ENCODE measurements at places on chromosomes 7 and 10. TPM values are rescaled to one million over a fixed set of nuclear protein-coding genes. Genes with fewer than 3 reads are reported as not detected.

PRR15 gene
- total RNA-seq, result not detected

DNA sequence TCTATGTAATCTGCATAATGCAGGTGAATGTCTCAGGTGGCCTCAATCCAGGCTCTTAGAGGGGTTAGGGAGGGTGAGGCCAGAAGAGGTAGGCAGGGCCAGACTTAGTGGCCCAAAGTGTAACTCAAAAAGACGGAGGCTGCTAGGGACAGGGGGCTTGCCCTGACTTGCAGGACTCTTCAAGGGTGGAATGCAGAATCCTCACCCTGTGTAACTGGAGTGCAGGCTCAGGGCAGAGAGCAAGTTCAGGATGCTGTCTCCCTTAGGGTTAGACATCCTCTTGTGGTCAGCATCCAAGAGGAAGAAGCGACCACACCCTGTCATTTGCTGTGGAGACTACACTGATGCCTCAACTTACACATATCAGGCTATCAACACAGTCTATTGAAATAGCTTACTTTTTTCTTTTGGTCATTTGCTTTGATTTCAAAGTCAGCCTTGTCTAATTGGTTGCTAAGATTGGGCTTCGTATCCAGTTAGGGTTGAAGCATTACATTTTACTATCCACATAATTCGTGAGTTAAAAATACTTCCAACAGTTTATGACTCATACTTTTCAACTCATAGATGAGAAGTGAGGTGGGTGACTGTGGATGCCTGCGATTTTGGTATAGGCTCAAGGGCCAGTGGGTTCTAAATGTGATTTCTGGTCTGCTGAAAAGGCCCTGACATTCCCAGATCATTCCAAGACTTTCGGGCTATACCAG is 563.6 kb downstream of the SUGCT start:
- DNase-seq, result no peak
- no peaks in the 10 kb centered on the region for H3K27me3 ChIP-seq
- H3K4me3 ChIP-seq, result no peak overlapping the region

DNA sequence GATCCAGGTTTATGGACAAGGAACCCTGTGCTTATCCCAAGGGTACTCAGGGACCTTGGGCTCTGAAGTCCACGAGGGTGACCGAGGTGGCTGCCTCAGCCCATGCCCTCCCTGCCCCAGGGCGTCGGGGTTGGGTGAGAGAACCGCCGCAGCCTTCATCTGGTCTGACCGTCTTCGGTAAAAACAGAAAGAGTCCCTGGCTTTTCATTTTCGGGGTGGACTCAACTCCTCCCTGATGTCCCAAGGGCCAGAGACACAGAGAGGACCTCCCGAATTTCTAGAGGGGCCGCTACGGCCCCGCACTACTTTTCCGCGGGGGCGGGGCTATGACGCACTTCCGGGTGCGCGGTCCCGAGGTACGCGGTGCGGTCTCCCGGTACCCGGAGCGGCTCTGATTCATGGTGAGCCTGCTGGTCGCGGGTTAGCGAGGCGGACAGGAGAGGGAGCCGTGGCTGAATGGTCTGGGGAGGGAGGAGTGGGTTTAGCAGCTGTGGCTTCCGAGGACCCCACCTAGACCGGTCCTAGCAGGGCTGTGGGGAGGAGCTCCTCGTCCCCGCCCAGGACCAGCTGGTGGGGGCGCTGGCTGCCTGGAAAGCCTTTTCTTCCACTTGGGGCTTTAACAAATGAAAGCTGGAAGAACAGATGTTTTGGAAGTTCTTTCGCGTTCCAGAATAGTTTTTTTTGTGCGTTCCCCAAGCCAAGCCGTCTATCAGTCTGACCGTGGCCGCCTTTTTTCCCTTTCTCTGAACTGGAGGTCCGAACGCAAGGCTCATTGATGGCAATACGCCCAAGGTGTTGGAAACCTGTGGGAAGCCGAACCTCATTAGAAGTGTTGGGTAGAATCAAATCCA is at the start of gene ZSCAN21:
TSS of gene ZSCAN21 (plus strand) at position 334 of the 851 bp plus-strand sequence. CDS start 7,233 bp downstream, outside the sequence.
- peak within 1 kb of the TSS; percentile 82 for H3K4me3 ChIP-seq
- peaks cover 5% of the 10 kb centered on the region for H3K36me3 ChIP-seq
- H3K27ac ChIP-seq, result peak within 1 kb of the TSS; percentile 95
- H3K4me1 ChIP-seq, result peaks cover 31% of the 10 kb centered on the region
- no peaks in the 10 kb centered on the region for H3K27me3 ChIP-seq

CYP26C1 gene
- not detected for total RNA-seq

DNA sequence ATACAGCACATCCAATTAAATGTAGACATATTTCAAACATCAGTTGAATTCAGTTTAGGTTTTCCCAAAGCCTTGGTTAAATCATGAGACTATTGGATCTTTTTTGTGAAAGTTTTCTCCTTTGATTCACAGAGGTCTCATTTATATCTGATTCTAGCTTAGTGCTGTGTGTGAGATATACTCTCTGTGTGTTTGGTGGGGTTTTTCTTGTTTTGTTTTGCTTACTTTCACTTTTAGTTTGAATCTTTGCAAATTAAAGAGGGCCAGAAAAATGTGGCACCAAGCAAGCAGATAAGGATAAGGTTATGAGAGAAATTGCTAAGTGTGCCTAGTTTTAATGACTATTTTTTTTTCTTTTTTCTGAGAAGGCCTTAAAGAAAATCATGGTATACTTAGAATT is 12.6 kb upstream of the OR6B1 start:
- DNase-seq, result no peak
- H3K4me1 ChIP-seq, result peaks cover 9% of the 10 kb centered on the region
- H3K36me3 ChIP-seq, result no peaks in the 10 kb centered on the region

GRCh38 chr10:5751601-5752253 is 61.5 kb downstream of the GDI2 start:
- H3K4me3 ChIP-seq, result no peak overlapping the region
- no peaks in the 10 kb centered on the region for H3K27me3 ChIP-seq
- no peaks in the 10 kb centered on the region for H3K4me1 ChIP-seq
- no peak for DNase-seq

- H3K4me3 ChIP-seq, result no peak overlapping the region
- no peaks in the 10 kb centered on the region for H3K27me3 ChIP-seq
- DNase-seq, result no peak
- H3K4me1 ChIP-seq, result no peaks in the 10 kb centered on the region
These were observed 35.4 kb downstream of the CROT start for GRCh38 chr7:87380905-87381304.

GRCh38 chr10:110398419-110399105 is 93.8 kb upstream of the SMNDC1 start:
- H3K36me3 ChIP-seq, result no peaks in the 10 kb centered on the region
- no peak for DNase-seq
- H3K27me3 ChIP-seq, result no peaks in the 10 kb centered on the region
- peaks cover 27% of the 10 kb centered on the region for H3K4me1 ChIP-seq

C10orf67 gene
- total RNA-seq, result 0.36 TPM

GRCh38 chr10:93028883-93029282 is 31.7 kb upstream of the CYP26C1 start:
- no peak overlapping the region for H3K27ac ChIP-seq
- H3K27me3 ChIP-seq, result no peaks in the 10 kb centered on the region
- H3K36me3 ChIP-seq, result peaks cover 14% of the 10 kb centered on the region
- H3K4me1 ChIP-seq, result peaks cover 4% of the 10 kb centered on the region

GRCh38 chr7:152523916-152524315 is 88.1 kb upstream of the KMT2C start:
- no peaks in the 10 kb centered on the region for H3K36me3 ChIP-seq
- no peak overlapping the region for H3K4me3 ChIP-seq
- no peak overlapping the region for H3K27ac ChIP-seq
- no peaks in the 10 kb centered on the region for H3K27me3 ChIP-seq

DNA sequence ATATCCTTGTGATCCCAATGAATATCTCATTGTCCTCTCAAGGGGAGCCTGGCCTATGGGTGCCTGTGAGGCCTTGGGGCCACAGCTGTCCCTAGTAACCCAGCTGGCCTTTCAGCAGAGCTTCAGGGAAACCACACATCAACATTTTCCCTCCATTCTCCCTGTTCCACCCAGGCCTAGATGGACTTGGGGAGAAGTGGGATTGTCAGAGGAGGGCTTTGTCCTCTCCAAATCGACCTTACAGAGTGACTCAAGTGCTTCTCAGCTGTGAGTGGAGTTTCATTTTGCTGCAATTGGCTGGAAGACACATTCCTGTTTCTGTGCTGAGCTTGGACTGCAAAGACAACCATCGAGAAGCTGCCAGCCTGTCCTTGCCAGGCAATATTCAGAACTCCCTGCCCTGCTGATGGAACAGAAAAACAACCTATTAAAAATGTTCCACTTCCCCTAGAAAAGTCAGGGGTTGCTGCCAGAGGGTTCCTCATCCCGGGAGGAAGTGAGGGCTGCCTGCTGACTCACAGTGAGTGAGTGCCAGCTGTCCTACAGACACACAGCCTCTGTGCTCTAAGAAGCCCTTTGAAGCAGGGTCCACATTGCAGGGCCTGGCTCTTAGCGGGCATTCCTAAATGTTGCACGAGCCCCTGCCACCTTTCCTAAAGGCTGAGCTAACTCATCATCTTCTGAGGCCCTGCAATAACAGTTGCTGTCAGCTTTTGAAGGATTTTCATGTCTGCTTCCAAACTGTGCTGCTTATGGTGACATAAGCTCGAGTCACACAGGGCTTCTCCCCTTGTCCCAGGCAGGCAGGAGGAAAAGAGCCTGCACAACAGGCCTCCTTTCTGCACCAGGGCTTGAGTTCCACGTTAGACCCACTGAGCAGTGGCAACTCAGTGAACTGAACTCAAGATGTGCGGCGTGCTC is 20.5 kb downstream of the STRA8 start:
- DNase-seq, result peak; percentile 51
- peaks cover 24% of the 10 kb centered on the region for H3K4me1 ChIP-seq
- H3K4me3 ChIP-seq, result no peak overlapping the region
- no peaks in the 10 kb centered on the region for H3K36me3 ChIP-seq
- H3K27me3 ChIP-seq, result no peaks in the 10 kb centered on the region

TFPI2 gene
- total RNA-seq, result 1.5 TPM

DNA sequence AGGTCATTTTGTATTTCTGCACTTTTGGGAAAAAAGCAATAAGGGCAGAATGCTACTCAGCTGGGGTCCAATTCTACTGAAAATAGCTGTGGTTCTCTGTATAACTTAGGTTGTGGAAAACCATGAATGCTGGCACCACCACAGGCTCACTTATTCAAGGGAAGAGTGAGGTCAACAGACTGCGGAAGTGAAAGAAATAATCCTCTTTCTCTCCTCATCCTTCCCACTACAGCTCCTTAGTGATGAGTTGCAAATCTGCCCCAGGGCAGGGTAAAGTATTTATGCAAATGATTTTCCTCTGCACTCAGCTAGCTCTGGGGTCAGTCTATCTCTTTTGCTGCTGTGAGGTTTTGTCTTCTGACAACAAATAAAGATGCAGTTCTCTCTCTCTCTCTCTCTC is 74.1 kb upstream of the PTPRZ1 start:
- H3K4me1 ChIP-seq, result no peaks in the 10 kb centered on the region
- no peak overlapping the region for H3K4me3 ChIP-seq
- H3K27me3 ChIP-seq, result no peaks in the 10 kb centered on the region
- DNase-seq, result no peak
- H3K36me3 ChIP-seq, result no peaks in the 10 kb centered on the region
- no peak overlapping the region for H3K27ac ChIP-seq

DNA sequence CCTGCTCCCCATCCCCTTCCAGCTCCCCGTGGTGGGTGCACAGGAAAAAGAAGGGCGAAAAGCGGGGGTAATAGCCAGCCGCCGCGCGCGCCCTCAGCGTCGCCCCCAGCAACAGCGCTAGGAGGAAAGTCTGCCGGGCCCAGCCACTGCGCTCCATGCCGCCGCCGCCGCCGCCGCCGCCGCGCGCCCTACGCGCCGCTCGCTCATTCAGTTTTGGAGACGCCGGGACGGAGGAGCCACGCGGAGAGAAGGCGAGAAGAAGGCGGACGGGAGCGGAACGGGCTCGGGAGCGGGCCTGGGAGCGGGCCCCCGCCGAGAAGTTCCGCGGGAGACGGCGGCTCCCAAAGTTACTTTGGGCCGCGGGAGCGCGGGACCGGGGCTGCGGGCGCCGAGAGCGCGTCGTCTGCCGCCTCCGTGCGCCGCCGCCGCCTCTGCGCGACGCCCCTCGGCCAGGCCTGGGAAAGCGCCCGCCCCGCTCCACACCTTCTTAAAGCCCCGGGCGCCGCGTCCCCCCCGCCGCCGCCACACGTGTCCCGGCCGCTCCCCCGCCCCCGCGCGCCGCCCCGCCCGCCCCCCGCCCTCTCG is at the start of gene RELN:
TSS of gene RELN (minus strand) at position 459 of the 585 bp plus-strand sequence. CDS start at position 157, 302 bp downstream.
- H3K27me3 ChIP-seq, result peaks cover 88% of the 10 kb centered on the region
- peaks cover 22% of the 10 kb centered on the region for H3K4me1 ChIP-seq
- H3K27ac ChIP-seq, result peak within 1 kb of the TSS; percentile 19
- H3K36me3 ChIP-seq, result no peaks in the 10 kb centered on the region
